ENCODE measurements at places on chromosomes 11 and 22.

DNA sequence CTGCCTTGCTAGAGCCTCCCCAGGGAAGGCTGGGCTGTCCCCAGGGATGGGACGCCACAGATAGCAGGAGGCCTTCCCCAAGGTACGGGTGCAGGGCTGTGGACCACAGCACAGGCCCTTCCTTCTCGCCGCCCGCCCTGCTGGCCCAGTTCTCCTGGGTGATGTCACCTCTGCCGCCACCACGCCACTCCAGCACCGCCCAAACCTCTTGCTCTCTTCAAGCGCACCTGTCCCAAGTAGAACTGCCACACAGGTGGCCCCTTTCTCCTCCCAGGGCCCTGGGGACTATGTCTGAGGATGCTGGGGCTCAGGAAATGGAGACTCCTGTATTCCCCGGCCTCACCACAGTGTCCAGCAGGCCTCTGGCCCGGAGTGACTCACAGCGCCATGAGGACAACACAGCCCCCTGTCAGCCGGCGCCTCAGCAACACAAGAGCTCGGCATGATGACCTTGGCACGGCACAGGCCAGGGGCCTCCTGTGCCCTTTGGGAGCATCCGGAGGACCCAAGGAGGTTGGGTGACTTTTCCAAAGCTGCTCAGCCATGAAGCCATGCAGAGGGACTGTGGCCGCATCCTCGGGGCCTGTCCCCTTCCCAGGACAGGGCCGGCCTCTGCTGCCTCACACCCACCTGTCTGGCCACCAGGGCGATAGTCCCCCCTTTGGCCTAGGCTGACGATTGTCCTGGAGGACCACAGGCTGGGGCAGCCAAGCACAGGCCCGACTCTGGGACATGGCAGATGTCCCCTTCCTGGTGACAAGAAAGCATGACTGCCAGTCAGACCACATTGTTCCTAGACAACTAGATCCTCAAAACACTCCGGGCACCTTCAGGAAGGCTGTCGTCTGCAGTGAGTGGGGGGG is 1023.5 kb downstream of the BRD1 start:
- no peak for DNase-seq

GRCh38 chr11:95780544-95780943 is 9.0 kb downstream of the FAM76B start:
- DNase-seq = no peak

- DNase-seq = no peak
These were observed 9.1 kb upstream of the CSF2RB start for GRCh38 chr22:36904260-36904880.

DNA sequence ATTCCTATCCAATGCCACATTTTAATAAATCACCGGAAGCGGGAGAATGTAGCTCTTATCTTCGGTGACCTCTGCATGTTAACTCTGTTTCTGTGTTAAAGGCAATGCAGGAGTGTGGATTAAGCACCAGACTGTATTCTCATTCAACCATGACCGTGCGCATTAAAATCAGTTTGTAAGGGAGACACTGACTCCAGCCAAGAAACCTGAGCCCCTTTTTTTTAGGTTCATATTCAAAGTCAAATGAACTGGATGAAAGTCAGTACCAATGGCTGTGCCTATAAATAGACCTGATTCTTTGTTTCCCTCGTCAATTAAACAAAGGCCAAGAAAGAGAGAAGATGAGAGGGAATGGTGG is 32.2 kb downstream of the C11orf91 start:
- DNase-seq = no peak

GRCh38 chr11:134034496-134035381 is 34.1 kb upstream of the JAM3 start:
- DNase-seq = no peak

- no peak for DNase-seq
These were observed 204.5 kb downstream of the LRRC4C start for GRCh38 chr11:41254966-41255365.

DNA sequence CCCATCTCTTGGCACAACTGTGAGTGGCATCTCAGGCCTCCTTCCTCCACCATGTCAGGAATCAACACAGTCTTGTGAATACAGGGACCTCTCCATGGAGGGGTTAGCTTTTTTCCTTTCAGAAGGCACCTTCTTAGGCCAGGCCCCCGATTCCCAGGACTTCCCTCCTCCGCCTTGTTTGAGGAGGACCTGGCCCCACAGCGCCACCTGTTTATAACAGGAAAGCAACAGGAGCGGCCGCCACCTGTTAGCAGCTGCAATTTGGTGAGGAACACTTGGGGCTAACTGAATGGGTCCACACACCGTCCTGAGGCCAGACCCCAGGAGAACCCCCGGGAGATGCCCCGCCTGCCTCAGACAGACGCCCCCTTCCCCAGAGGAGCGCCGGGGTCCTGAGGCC is 3.8 kb upstream of the PKP3 start:
- DNase-seq = no peak

DNA sequence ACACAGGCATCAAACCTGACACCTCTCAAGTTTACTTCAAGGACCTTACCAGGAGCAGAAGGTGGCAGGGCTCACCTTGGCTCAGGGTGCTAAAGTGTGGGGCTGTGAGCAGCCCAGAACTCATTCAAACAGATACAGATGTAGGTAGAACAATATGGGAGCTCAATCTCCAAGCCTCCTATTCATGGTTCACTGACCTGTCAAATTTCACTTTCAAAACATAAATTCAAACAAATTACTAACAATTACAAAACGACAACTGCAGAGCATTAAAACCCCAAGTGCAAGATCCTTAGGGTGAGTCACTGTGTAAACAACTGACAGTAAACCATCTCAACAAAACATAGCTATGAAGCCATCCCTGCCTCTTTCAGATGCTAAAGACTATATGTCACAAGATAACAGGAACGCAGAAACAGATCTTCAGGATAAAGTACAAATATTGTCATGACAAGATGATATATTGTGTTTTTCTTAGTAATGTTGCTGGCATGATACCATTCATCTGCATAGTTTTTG is 303.5 kb upstream of the ANO3 start:
- no peak for DNase-seq

DNA sequence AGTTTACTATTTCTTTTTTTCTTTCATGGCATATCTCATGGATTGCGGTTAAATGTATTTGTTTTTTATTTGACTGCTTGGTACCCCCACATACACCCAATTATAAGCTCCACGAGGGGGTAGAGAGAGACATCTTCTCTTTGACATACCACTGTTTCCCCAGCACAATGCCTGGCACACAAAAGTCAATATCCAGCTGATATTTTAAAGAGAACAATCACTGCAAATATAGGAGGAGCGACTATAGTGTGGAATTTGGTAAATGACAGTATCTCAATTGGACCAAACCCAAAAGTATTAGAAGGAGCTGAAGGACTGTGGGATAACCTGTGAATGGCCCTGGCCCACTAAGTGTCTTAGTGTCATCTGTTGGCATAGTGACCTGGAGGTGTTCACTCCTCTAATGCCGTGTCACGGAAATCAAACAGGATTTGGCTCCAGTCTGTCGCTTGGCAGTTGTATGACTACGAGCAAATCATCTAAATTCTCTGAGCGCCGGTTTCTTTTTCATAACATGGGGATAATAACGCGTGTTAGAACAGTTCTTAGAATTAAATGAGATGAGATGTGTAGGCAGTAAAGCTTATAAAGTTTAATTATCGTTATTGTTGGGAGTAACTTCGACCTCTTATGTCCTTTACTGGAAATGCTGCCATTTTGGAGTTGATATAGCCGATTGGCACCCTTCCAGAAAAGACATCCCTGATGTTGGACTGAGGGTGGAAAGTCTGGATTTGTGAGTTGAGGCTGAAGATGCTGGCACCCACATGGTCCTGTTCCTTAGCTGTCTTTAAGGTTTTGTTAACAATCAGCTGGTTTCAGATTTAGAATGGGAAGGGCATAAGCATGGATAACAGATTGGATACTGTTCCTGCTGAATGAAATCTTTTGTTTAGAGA is 144.5 kb downstream of the DBX1 start:
- no peak for DNase-seq

GRCh38 chr22:25368271-25368670 is 148.8 kb downstream of the CRYBB2 start:
- no peak for DNase-seq

DNA sequence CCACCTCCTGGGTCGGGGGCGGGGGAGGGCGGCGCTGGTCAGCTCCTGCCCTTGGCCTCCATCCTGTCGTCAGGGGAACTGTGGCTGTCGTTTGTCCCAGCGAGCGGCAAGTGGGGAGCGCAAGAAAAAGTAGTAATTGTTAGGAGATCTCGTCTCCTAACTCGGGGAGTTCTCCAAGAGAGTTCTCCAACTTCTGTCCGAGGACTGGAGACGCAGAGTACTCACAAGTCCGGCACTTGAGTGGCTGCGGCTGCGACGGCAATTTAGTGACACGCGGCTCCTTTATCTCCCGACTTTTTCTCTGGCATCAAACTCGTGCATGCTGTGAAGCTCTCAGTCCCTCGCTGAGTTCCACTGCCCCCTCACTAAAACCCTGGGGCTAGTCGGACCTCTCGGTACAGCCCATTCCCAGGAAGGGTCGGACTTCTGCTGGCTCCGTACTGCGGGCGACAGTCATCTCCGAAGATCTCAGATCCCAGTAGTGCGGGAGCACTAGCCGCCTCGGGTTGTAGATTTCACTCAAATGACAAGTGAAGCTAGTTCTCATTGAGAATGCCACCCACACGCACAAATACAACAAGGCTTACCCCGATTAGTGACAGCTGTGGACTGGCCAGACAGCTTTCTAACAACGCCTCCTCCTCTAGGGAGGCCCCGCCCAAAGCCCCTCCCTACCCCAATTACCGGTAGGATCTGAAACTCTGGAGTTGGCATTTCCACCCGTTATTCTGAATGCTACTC is at the start of gene PGR:
PGR (minus strand) TSS at position 611 of the 741 bp plus-strand sequence. CDS start 743 bp downstream, outside the sequence.
- DNase-seq = no peak

GRCh38 chr11:5737091-5737490 is 843 bp downstream of the OR56B1 start:
- no peak for DNase-seq

- no peak for DNase-seq
These were observed 1221.5 kb downstream of the JRKL start for GRCh38 chr11:97611345-97611744.

- DNase-seq = no peak
These were observed 9.6 kb upstream of the MOB2 start for GRCh38 chr11:1496091-1496760.

DNA sequence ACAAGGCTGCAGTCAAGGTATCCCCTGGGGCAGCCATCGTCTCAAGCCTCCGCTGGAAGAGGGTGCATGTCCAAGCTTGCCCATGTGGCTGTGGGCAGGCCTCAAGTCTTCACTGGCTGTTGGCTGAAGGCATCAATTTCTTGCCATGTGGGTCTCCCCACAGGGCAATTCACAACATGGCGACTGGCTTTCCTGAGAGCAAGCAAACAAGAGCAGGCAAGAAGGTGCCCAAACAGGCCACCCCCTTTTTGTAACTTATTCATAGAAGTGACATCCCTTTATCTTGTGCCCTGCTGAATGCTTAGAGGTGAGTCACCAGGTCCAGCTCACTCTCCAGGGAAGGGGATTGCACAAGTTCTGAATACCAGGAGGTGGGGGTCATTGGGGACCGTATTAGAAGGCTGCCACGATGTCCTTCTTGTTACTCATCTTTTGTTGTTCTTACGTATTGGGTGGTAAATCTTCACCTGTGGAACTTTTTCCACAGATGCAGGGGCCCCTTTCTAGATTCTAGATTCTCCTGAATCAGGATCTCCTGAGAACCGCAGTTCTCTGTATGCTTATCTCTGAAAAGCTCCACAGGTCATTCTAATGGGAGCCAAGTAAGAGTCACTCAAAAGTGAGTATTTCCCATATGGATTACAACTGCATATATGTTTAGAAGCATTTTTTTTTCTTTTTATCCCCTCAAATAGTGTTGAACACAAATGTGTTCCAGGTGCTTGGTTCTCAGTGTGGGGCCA is 44.2 kb upstream of the MICAL2 start:
- DNase-seq = no peak

DNA sequence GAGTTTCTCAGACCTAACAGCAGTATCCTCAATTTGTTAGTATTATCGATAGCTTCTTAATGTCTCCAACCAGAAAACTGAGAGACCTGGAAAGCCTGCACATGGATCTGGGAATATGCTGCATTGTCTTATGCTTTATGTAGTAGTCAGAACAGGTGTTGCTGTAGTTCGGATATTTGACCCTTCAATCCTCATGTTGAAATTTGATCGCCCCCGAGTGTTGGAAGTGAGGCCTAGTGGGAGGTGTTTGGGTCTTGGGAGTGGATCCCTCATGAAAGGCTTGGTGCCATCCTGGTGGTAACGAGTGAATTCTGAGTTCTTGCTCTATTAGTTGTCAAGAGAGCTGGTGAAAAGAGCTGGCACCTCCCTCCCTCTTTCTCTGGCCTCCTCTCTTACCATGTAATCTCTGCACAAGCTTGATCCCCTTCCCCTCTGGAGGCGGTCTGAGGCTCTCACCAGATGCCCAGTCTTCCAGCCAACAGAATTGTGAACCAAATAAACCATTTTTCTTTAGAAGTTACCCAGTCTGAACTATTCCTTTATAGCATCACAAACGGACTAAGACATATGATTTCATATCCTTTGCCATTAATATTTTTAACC is 227.1 kb downstream of the DDX10 start:
- no peak for DNase-seq

- no peak for DNase-seq
These were observed 10.1 kb upstream of the SERPIND1 start for GRCh38 chr22:20763630-20764470.

- DNase-seq = no peak
These were observed 53.9 kb downstream of the ETS1 start for GRCh38 chr11:128533472-128533871.

DNA sequence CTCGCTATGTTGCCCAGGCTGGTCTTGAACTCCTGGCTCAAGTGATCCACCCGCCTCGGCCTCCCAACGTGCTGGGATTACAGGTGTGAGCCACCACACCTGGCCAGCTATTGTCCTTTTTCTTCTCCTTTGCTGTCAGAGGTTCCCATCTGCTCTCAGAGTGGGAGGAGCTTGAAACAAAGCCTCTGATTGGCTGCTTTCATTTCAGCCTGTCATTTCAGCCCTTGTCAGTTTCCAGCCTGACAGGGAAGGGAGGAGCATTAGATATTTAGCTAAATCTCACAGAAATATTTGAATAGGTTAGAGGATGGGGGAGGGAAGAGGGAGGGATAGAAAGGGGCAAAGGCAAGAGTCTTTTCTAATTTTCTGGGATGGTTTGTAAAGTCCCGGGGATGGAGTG is 8.7 kb downstream of the SLC22A6 start:
- DNase-seq = no peak

GRCh38 chr11:112555491-112556364 is 295.1 kb upstream of the PLET1 start:
- DNase-seq = peak; percentile 9

GRCh38 chr11:112156956-112157766 is 6.7 kb downstream of the IL18 start:
- DNase-seq = no peak

DNA sequence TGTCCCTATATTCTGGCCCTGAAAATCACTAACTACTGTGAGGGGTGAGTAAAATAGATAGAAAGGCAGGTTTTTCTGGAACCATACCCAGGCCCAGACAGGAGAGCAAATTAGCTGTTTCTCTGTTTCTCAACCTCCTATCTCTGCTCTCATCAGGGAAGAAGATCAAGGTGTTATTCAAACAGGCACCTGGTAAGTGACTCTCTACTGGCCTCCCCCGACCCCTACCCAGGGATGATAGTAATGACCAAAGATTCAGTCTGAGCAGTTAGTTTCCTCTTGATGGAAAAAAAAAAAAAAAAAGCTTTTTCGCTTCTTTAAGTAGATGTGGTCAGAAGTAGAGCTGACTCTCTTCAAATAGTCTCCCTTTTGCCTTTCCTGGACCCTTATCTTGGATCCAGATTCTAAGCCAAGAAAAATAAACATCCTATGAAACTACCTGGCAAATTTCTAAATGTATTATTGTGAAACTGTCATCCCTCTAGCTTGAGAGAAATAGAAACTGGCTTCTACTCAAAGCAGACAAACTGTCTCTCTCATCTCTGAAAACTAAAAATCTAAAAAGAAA is 9.9 kb downstream of the LRRC4C start:
- DNase-seq = no peak
